HTR-8/SVneo (cell line): ENCODE measurements at places on chromosomes 6 and 20.

- DNase-seq: no peak
Observed at GRCh38 chr20:38885357-38885756, 40.9 kb upstream of the FAM83D start.

GRCh38 chr6:156791320-156791850 is 14.2 kb downstream of the ARID1B start:
- DNase-seq: no peak

DNA sequence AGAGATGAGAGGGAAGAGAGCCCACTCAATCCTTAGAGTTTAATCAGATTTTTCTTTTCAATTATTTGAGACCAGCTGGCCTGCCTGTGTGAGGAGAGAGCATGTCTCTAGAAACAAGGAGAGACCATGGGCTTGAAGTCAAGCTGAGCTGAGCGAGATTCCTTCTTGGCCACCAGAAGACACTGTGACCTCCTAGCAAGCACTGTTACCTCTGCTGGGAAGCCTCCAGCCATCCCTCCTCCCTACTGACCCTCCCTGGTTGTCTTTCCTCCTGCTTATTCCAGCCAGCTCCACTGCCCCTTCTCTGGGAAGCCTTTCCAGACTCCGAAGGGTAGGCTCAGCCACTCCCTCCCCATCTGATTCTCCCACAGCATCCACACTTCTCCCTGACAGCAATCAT is 110.0 kb downstream of the SCML4 start:
- DNase-seq: no peak

GRCh38 chr20:7673841-7674240 is 266.4 kb downstream of the HAO1 start:
- no peak for DNase-seq

- peak; percentile 11 for DNase-seq
Observed at GRCh38 chr6:903761-904160, 210.8 kb upstream of the EXOC2 start.

- DNase-seq: no peak
Observed at GRCh38 chr6:158854214-158855101, 35.3 kb upstream of the EZR start.

DNA sequence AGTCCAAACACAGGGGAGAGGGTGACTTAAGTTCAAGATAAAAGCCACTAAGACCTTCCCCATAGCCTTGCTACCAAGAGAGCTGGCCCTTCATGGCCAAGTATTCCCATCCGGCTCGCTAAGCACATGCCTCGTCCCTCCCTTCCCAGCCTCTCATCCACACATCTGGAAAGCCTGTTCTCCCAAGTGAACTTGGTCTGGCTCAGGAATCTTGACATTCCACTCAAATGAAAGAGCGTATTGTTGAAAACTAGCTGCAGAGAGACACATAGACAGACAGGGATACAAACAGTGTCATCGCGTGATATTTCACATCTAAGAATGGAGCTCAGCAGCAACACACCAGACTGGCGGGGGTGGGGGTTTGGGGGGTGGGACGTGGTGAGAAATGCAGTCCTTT is 182.8 kb upstream of the FOXQ1 start:
- no peak for DNase-seq

DNA sequence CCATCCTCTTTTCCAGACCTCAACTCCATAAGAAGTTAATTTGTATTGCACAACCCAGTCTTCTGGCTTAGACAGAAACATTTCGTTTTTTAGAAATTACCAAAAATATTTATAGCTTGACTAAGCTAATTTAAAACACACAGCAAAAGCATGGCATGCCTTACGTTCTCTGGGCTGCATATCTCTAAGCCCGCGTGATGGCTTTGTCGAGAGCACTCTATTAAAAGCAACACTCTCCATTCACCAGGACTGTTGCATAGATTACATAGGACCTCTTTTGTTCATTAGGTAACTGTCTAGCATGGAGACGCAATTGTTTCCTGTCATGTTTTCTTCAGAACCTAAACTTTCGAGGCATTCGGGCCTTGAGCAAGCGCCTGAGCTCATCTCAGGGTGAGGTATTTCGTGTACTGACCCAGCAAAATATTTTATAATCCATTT is 104.5 kb downstream of the IBTK start:
- no peak for DNase-seq

- no peak for DNase-seq
Observed at GRCh38 chr20:237489-237888, 10.4 kb downstream of the DEFB129 start.
